ENCODE measurements at places on chromosomes 12 and 14. TPM values are rescaled to one million over a fixed set of nuclear protein-coding genes. Genes with fewer than 3 reads are reported as not detected.

The KRT85 gene
- total RNA-seq = not detected

The ANKS1B gene
- 47.0 TPM for total RNA-seq

The CD163 gene
- not detected for total RNA-seq

The ALDH1L2 gene
- total RNA-seq = 41.5 TPM

The MYH6 gene
- not detected for total RNA-seq

The C14orf93 gene
- 7.0 TPM for total RNA-seq

The CD163L1 gene
- 0.08 TPM for total RNA-seq

The SDR9C7 gene
- total RNA-seq = not detected

The IL26 gene
- total RNA-seq = not detected

The ADAM21 gene
- total RNA-seq = 0.25 TPM

The MARCHF9 gene
- 2.1 TPM for total RNA-seq

The EIF2S3B gene
- total RNA-seq = 9.2 TPM

The SLC6A13 gene
- not detected for total RNA-seq

The PLEKHH1 gene
- total RNA-seq = 0.45 TPM

The PRB4 gene
- not detected for total RNA-seq

The CLEC4C gene
- total RNA-seq = not detected

The SLC6A12 gene
- not detected for total RNA-seq

The HOXC12 gene
- total RNA-seq = not detected

The KIF5A gene
- total RNA-seq = 0.72 TPM

The ZBTB25 gene
- 11.1 TPM for total RNA-seq

Data from fibroblast of the aortic adventitia (primary cell).